ENCODE measurements at places on chromosomes 13 and 19.

GRCh38 chr13:33798023-33798422 lies 19.9 kb upstream of the RFC3 start:
- DNase-seq = no peak

DNA sequence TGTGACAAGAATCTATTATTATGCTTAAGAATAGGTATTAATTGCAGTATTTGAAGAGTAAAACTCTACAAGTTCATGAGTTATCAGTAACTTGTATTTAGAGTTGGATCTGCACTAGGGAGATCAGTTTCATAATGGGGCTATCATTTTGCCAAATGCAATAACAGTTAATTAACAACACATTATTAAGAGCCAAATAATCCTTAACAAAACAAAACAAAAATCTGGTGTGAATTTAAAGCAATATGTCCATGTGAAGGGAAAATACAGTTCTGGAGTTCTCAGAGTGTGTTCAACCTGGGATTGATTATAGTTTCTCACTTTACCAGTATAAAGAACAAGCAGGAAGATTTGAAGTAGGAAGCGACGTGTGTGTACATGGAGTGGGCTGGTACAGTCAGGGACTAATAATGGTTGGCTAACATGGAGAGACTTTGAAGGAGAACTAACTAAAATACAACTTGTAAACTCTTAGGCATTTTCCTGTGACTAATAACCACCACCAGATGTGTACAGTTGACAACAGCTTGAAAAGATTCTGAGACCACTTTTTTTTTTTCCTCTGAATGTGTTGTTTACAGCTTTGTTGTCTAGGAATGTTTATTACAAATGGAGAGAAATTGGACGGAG lies 58.5 kb downstream of the POSTN start:
- no peak for DNase-seq

DNA sequence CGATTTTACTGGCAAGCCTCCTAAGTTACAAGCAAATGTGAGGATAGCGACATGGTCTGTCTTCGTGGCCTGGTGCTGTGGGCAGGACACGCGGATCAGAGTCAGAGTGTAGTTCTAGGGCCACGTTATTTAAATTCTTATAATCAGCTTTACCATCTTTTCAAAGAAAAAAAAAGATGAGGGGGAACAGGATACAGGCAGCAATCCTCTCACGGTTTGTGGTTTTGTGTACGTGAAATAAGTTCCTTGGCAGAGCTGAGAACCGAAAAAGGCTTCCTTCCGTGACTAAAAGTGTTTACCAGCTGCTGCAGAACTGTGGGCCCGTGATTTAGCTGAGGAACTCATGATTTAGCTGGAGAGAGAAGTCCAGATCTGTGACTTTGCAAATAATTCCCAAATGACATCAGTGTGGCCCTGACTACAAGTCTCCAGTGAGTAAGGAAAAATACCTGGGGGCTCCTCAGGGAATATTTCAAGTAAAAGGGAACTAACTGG lies 27.2 kb downstream of the RCBTB2 start:
- DNase-seq = no peak

- DNase-seq = no peak
Measured at GRCh38 chr13:83634601-83635000, 247.7 kb downstream of the SLITRK1 start.

DNA sequence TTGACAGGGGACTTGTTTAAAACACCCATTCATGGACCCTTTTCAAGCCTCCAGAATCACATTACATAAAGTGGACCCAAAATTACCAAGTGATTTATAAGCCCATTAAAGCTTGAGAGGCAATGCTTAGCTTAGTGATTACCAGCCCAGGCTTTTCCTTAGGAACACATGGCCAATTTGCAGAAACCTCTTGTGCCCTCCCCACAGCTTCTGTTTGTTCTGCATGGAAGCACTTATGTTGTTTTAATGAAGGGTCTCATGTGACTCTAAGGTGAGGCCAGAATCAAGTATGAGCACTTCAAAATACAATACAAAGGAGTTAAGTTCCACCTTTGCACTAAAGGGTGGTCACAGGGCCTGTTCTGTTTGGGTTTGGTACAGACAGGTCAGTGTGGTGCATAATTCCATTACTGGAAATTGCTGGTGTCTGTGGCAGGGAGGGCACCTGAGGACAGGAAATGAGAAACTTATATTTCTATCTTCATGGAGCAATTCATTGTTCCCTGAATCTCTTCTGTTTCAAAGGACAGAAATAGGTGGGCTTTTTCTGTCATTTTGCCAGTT lies 15.3 kb downstream of the ZNF486 start:
- DNase-seq = no peak

- DNase-seq = no peak
Measured at GRCh38 chr13:100490692-100491091, 97.9 kb downstream of the GGACT start.

DNA sequence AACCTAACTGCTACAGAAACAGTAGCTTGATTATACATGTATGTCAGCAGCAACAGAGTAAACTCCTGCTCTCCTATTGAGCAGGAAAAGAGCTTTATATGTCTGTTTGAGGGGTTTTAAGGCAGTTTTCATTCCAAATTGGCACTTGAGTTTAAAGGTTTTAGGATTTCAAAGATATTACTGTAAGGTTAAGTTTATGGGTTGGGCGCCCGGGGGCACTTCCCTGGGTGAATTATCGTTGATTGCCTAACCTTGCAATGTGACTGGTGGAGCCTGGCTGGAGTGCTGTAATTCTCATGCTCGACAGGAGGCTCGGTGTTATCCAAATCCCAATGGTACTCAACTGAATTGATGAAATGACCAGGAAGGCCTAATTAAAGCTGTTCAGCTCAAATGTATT lies 1586.1 kb downstream of the OLFM4 start:
- no peak for DNase-seq

DNA sequence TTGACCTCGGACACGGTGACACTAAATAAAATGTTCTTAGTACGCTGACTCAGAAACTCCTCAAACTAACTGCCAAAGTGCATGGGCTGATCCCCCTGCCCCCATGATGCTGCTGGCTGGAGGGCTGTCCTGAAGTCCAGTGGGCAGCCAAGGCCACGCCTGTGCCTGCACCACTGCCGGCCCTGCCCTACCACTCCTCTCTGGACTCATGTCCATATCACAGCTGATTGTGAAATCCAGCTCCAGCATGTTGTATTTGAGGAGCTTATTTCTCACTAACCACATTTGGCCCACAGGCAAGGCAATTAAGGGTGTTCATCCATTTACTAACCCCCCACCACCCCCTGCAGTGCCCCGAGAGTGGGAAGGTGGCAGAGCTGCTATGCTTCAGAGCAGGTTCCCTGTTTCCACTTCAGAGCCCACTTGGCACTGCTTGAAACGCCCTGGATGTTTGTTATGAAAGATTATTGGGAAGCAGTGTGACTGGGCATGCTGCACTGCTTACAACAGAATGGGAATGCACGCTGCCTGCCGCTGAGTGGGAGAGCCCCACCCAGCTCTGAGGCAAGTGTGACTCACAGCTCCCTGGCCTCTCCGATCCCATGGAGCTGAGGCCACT lies 114.0 kb downstream of the UQCRFS1 start:
- peak; percentile 81 for DNase-seq

- peak; percentile 40 for DNase-seq
Measured at GRCh38 chr19:17680230-17680722, 7.9 kb downstream of the UNC13A start.

- DNase-seq = no peak
Measured at GRCh38 chr19:2239173-2239572, 2.5 kb downstream of the SF3A2 start.

GRCh38 chr13:29594303-29594709 lies 1.2 kb downstream of the SLC7A1 start:
- DNase-seq = peak; percentile 73

DNA sequence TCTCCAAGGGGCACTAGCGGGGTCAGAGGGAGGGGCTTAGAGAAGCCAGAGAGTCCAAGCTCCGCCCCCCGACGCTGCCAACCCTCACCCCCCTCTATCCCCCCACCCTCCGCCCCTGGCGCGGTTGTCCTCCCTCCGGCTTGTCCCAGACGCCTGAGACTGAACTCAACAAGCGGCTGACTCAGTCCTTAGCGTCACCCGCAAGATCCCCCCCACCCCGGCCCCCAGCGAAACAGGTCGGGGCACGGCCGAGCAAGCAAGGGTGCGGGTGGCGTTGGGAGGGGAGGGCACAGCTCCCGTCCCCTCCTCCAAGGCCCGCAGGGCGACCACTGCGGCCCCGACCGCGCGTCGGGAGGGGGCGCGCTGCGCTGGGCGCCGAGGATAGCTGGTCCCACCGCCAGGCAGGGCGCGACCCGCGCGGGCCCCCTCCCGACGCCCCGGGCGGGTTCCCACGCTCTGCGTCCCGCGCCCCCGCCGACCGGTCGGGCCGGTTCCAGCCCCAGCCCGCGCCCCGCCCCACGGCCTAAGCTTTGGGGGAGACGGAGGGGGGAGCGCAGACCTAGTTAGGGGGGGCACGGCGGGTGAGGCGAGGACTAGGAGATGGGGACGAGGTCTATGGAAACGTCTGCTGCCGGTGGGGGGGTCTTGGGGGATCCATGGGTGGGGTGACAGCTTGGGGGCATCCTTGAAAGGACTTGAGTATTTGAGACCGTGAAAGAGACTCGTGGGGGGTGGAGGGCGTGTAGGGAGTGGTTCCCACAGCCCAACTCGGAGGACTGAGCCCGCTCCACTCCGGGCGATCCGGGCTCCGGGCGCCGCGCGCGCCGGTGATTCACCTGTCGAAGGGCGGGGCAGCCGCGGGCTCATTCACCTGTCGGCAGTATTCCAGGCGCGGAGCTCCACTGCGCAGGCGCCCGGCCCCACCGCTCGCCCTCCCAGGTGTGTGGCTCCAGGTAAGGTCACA lies 5.1 kb downstream of the NOTCH3 start:
- DNase-seq = no peak

GRCh38 chr19:46515879-46516350 lies 20.2 kb upstream of the PNMA8B start:
- no peak for DNase-seq

GRCh38 chr13:111007209-111007608 lies 92.3 kb upstream of the ANKRD10 start:
- no peak for DNase-seq

GRCh38 chr19:40411125-40411842 lies 1.9 kb downstream of the PRX start:
- DNase-seq = no peak

DNA sequence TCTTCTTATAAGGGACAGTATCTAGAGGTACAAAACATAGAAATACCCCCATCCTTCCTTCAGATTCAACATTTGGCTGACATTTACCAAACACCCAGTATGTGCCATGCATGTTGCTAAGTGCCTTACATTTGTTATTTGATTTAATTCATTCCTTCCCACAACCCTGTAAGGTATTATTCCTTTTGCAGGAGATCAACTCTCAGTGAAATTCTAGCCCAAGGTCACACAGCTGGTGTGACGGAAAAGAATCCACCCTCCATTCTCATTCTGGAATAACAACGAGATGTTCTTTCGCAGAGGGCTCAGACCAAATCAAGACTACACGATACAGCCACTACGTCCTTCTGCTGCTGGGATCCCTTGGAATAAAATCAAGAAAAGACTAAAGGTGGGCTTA lies 67.8 kb downstream of the C13orf42 start:
- DNase-seq = no peak

GRCh38 chr19:35022460-35022859 lies 7.8 kb upstream of the SCN1B start:
- no peak for DNase-seq

GRCh38 chr13:43285933-43286597 lies 262.7 kb downstream of the DNAJC15 start:
- DNase-seq = peak; percentile 3

GRCh38 chr19:460877-461720 lies at the start of gene SHC2:
TSS of gene SHC2 (minus strand) at chr19:461033. CDS start at chr19:460996, 37 bp downstream.
- no peak for DNase-seq

DNA sequence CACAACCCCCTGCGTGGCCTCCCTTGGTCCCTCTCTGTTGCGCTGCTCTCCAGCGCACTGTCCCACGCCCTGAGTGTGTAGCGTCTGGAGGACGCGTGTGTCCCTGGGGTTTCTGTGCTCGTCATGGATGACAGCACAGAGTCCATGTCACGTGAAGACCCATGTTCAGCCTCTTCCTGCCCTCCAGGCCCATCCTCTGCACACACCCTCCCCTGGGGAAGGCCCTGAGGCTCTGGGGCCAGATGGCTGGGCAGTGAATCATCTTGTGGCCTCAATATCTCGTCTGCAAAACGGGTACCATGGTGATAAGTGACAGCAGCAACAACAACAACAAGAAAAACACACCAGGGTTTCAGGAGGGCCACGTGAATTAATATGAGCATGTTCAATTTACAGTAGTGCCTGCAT lies 71.5 kb upstream of the ARHGEF7 start:
- peak; percentile 51 for DNase-seq

GRCh38 chr13:76331943-76332712 lies 554.1 kb downstream of the KCTD12 start:
- DNase-seq = no peak

- DNase-seq = no peak
Measured at GRCh38 chr13:32320528-32320927, 5.2 kb downstream of the BRCA2 start.

DNA sequence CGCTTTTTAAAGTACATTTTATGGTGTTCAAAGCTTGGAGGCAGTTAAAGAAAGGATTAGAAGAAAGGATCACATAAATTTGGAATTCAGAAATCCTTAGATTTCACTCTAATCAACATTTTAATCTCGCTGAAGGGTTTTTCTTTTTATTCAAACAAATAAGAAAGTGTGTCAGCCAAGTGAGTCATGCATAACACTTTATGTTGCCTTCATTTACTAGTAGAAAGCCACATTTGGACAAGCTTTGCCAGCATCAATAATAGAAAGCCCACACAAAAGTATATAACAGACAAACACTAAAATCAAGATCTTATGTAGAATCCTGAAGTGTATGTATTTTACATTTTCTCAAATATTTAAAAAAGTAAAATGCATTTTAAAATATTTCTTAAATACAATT lies 154.9 kb upstream of the TRPC4 start:
- DNase-seq = no peak

DNA sequence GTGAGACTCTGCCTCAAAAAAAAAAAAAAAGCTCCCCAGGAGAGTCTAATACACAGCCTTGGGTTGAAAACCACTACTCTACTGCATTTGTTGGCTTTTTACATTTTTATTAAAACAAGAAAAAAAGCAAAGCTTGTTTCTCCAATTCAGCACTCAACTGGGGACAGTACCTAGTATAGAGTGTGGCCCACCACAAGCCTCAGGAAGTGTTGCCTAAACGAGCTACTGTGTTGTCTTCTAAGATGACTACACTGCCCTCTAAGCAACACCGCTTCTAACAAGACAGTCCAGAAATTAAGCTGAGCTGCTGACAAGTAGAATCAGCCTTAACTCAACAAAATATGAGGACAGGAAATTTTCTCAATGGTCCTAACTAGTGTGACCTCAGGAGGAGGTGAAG lies 522.2 kb downstream of the FGF9 start:
- DNase-seq = no peak

All from RCC 7860 (cell line).